ENCODE measurements at places on chromosomes 2 and 18. TPM values are rescaled to one million over a fixed set of nuclear protein-coding genes. Genes with fewer than 3 reads are reported as not detected.

DNA sequence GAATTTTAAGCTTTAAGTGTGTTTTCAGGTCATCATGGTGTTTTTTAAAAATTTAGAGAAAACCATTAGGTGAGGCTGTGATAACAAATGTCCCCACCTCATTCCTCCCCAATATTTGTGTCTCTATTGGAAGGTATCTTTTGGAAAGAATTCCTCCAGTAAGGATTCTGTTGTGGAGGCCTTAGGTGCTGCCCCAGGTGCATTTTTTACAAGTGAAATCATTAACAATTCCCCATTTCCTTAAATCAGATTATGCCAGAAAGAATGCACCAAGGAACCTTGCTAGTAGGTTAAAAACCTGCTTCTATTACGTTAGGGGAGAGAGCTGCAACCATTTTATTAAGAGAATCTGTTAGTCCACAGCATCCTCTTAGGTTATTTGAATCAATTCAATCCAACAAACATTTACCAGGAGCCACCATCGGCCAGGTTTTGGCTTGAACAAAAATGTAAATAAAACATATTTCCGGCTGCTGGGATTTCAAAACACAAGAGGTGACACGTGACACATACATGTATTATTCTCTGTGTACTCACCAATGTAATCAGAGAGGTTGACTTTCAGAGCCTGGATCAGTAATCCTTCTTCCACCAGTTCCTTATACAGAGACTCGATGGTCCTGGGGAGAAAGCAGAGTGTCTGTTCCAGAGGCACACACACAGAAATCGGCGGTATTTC is 112.5 kb upstream of the ASB18 start:
- H3K36me3 ChIP-seq = no peaks in the 10 kb centered on the region
- no peak for DNase-seq
- H3K4me1 ChIP-seq = no peaks in the 10 kb centered on the region
- H3K27me3 ChIP-seq = no peaks in the 10 kb centered on the region

- DNase-seq = no peak
- H3K27ac ChIP-seq = no peak overlapping the region
- no peak overlapping the region for H3K4me3 ChIP-seq
- no peaks in the 10 kb centered on the region for H3K4me1 ChIP-seq
- no peaks in the 10 kb centered on the region for H3K36me3 ChIP-seq
- H3K27me3 ChIP-seq = no peaks in the 10 kb centered on the region
These were observed 142.2 kb upstream of the SMAD2 start for GRCh38 chr18:48072428-48073204.

DNA sequence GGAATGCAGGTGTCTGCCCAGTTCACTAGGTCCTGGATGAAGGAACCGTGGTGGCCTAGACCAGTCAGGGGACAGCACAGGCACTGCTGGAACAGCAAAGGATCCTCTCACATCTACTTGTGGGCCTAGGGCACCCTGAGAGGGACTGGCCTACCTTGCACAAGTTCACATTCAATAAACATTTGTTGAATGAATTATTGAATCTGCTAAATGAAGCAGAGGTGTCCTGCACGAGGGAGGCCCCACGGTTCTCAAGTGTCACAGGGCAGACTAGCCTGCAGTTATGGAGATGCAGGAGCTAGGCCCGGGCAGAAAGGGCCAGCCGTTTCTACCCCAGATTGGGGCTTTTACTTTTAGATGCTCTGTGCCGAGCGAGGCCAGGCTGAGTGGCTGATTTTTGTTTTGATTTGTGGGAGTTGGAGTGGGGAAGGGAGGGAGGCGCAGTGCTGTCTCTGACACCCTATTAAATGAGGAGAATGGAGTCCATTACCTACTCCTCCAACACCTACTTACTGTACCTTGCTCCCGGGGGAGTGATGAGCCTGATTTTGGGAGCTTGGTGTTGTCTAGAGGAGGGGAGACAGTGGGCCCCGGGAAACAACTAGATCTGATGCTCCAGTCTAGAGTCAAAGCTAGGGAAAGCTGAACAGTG is 18.4 kb downstream of the SH2D6 start:
- peaks cover 3% of the 10 kb centered on the region for H3K27me3 ChIP-seq
- no peak overlapping the region for H3K4me3 ChIP-seq
- peak overlapping the region; percentile 82 for H3K27ac ChIP-seq
- no peak for DNase-seq
- H3K4me1 ChIP-seq = peaks cover 35% of the 10 kb centered on the region
- no peaks in the 10 kb centered on the region for H3K36me3 ChIP-seq

DNA sequence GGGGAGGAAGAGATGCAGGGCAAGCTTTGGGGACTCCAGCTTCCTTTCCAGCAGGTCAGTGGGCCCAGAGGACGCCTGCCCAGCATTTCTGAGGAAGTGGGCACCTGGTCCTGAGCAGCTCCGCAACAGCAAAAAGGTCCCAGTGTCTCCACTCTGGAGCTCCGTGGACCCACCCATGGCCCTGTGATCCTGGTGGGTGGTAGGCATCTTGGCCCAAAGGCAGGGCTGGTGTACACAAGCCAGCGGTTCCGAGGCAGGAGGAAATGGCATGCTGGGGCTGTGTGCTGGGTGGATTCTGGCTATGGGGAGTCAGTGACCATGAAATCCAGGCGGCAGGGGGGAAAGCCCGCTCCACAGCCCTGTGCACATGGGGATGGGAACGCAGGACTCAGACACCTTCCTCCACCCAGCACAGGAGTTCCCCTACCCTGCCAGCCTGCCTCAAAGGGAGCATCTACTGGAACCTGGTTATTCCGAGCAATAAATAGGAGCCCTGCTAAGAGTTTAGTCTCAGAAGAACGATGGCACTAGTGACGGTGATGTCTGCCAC is 206.0 kb downstream of the GLI2 start:
- no peaks in the 10 kb centered on the region for H3K27me3 ChIP-seq
- no peak for DNase-seq
- H3K27ac ChIP-seq = no peak overlapping the region
- no peak overlapping the region for H3K4me3 ChIP-seq
- no peaks in the 10 kb centered on the region for H3K4me1 ChIP-seq

GRCh38 chr18:55763805-55764204 is 175.8 kb upstream of the TCF4 start:
- H3K36me3 ChIP-seq = no peaks in the 10 kb centered on the region
- no peak overlapping the region for H3K4me3 ChIP-seq
- no peak overlapping the region for H3K27ac ChIP-seq
- no peaks in the 10 kb centered on the region for H3K27me3 ChIP-seq
- H3K4me1 ChIP-seq = no peaks in the 10 kb centered on the region

DNA sequence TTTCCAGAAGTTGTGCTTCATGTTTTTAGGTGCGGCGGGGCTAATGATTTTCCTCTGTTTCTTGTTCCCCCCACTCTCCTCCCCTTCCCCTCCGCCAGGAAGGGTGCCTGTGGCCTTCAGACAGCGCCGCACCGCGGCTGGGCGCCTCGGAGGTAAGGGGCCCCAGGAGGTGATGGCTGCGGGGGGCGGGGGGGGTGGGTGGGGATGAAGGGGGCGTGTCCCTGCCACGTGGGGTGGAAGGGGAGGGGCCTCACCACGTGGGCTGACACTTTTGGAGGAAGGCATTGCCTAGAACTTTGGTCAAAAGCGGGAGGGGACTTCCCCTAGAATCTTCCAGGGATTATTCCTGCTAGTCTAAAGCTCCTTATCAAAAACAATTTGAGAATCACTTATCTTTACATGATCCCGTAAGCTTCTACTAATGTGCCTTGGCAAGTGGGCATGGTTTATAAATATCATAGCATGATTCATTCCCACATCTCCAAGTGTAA is 83.1 kb downstream of the FAM210A start:
- DNase-seq = no peak
- H3K36me3 ChIP-seq = peaks cover 11% of the 10 kb centered on the region
- H3K27ac ChIP-seq = no peak overlapping the region
- no peaks in the 10 kb centered on the region for H3K4me1 ChIP-seq

GRCh38 chr18:10783941-10784340 is 258.1 kb downstream of the NAPG start:
- no peak overlapping the region for H3K27ac ChIP-seq
- no peak overlapping the region for H3K4me3 ChIP-seq
- no peaks in the 10 kb centered on the region for H3K36me3 ChIP-seq
- peaks cover 3% of the 10 kb centered on the region for H3K27me3 ChIP-seq
- H3K4me1 ChIP-seq = no peaks in the 10 kb centered on the region
- DNase-seq = no peak

- H3K36me3 ChIP-seq = no peaks in the 10 kb centered on the region
- no peak for DNase-seq
- no peak overlapping the region for H3K27ac ChIP-seq
- H3K4me3 ChIP-seq = no peak overlapping the region
- H3K27me3 ChIP-seq = no peaks in the 10 kb centered on the region
These were observed 54.3 kb downstream of the RAB10 start for GRCh38 chr2:26088038-26088643.

DNA sequence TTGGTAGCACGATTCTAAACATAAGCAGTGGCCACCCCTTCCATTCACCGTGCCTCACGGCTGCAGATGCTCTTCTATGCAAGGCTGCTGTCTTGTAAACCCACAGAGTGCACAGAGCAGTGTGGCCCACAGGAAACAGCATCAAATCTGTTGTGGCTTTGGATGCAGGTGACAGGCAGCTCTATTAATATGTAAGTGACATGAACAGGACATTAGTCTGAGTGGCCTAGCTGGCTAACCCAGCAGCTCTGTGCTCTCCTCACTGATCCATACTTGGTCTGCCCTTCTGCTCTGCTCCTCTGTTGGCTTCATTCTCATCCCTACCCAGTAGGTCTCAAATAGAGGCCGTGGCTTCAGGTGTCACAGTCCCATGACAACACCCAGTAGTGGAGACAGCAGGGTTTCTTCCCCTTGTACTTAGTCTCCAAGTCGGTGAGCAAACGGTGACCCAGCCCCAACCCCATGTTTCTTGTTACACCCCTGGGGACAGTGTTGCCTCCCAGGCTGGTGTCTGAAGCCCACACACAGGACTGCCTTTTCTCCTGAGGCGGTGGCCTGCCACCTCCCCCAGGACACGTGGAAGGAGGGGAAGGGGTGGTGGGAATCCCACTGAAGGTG is 5.8 kb downstream of the SH3RF3 start:
- no peak for DNase-seq
- H3K4me3 ChIP-seq = no peak overlapping the region
- no peak overlapping the region for H3K27ac ChIP-seq
- H3K36me3 ChIP-seq = no peaks in the 10 kb centered on the region

- no peaks in the 10 kb centered on the region for H3K27me3 ChIP-seq
- no peak overlapping the region for H3K4me3 ChIP-seq
- no peaks in the 10 kb centered on the region for H3K36me3 ChIP-seq
- no peak overlapping the region for H3K27ac ChIP-seq
- no peaks in the 10 kb centered on the region for H3K4me1 ChIP-seq
These were observed 69.3 kb downstream of the NEDD4L start for GRCh38 chr18:58113337-58113736.

- H3K27ac ChIP-seq = no peak overlapping the region
- no peak overlapping the region for H3K4me3 ChIP-seq
- no peaks in the 10 kb centered on the region for H3K4me1 ChIP-seq
These were observed 260.0 kb downstream of the C1D start for GRCh38 chr2:67802824-67803223.

DNA sequence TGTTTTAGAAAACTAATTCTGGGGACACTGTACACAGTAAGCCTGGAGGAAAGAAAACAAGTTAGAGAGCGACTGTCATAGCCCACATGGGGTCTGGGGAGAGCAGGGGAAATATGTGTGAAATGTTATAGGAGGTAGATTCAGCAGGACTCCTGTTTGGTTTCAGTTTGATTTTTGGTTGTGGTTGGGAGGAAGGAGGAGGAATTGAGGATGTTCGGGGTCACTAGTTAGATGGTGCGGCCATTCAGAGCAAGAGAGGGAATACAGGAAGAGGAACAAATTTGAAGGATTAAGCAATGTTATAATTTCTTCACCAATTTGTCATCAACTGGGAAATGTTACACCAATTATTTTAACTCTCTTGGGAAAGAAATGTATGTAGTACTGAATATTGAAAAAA is 25.1 kb downstream of the TTC39C start:
- no peak overlapping the region for H3K27ac ChIP-seq
- DNase-seq = no peak
- no peak overlapping the region for H3K4me3 ChIP-seq
- peaks cover 45% of the 10 kb centered on the region for H3K4me1 ChIP-seq
- peaks cover 9% of the 10 kb centered on the region for H3K36me3 ChIP-seq
- H3K27me3 ChIP-seq = no peaks in the 10 kb centered on the region

DNA sequence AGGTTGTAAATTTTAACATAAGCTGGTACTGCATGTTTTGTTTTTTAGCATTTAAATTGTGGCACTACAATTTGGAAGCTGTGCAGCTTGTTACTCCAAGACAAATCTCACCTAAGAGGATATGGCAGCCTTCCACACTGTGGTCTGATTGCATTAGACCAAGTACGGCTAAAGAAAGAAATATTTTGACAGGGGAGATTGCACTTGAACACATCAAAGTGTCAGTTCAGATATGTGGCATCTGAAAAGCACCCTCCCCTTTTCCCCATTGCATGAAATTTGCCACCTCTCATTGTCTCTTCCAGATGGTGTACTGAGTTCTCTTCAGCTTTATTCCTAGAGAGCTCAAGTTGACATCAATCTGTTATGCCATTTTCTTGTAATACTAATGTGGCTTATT is 295.9 kb downstream of the ERBB4 start:
- no peak overlapping the region for H3K4me3 ChIP-seq
- no peaks in the 10 kb centered on the region for H3K27me3 ChIP-seq
- no peak for DNase-seq

GRCh38 chr18:36281936-36282335 is 15.6 kb upstream of the FHOD3 start:
- H3K27ac ChIP-seq = no peak overlapping the region
- no peaks in the 10 kb centered on the region for H3K27me3 ChIP-seq
- no peaks in the 10 kb centered on the region for H3K4me1 ChIP-seq
- H3K36me3 ChIP-seq = no peaks in the 10 kb centered on the region

DNA sequence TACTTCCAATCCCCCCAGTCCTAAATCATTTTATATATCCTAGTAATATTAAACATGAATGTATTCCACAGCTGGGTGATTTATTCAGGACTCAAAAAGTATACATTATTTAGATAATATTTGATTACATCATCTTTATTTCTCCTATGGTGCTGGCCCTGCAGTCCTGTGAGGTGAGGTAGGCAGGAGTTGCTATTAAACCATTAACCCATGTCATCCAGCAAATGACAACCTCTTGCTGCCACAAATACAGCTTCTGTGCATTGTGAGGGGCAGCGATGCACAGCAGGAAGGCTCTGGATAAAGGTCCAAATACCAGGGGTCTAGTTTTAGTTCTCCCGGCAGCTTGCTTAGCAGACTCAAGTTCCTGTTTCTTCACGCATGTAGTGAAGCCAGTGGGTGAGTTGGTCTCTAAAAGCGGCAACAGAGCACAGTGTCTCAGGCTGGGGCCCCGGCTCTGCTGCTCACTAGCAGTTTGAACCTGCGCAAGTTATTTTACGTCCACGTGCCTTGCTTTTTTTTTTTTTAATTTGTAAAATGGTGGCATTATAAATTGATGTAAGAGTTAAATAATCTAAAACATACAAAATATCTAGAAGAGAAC is 36.1 kb downstream of the INSIG2 start:
- no peak overlapping the region for H3K27ac ChIP-seq
- H3K4me1 ChIP-seq = no peaks in the 10 kb centered on the region
- no peak for DNase-seq
- no peaks in the 10 kb centered on the region for H3K36me3 ChIP-seq
- H3K27me3 ChIP-seq = no peaks in the 10 kb centered on the region

EVX2 gene
- total RNA-seq = not detected

GRCh38 chr18:32442575-32442974 is 28.1 kb downstream of the GAREM1 start:
- no peak for DNase-seq
- H3K4me3 ChIP-seq = no peak overlapping the region
- H3K4me1 ChIP-seq = no peaks in the 10 kb centered on the region
- no peaks in the 10 kb centered on the region for H3K27me3 ChIP-seq
- H3K27ac ChIP-seq = no peak overlapping the region

NPPC gene
- total RNA-seq = not detected

GRCh38 chr2:53867169-53867568 is 7.4 kb upstream of the GPR75 start:
- H3K27me3 ChIP-seq = no peaks in the 10 kb centered on the region
- no peaks in the 10 kb centered on the region for H3K4me1 ChIP-seq
- no peak overlapping the region for H3K27ac ChIP-seq
- H3K4me3 ChIP-seq = no peak overlapping the region
- H3K36me3 ChIP-seq = peaks cover 55% of the 10 kb centered on the region

LCT gene
- total RNA-seq = 0.10 TPM

ITPRIPL1 gene
- total RNA-seq = 3.9 TPM
